Activated CD4-positive, alpha-beta T cell treated with anti-CD3 and anti-CD28 coated beads, Interleukin-2, amount 50 U/mL, for 1 hour (primary cell): ENCODE measurements at places on chromosomes 12 and 14.

DNA sequence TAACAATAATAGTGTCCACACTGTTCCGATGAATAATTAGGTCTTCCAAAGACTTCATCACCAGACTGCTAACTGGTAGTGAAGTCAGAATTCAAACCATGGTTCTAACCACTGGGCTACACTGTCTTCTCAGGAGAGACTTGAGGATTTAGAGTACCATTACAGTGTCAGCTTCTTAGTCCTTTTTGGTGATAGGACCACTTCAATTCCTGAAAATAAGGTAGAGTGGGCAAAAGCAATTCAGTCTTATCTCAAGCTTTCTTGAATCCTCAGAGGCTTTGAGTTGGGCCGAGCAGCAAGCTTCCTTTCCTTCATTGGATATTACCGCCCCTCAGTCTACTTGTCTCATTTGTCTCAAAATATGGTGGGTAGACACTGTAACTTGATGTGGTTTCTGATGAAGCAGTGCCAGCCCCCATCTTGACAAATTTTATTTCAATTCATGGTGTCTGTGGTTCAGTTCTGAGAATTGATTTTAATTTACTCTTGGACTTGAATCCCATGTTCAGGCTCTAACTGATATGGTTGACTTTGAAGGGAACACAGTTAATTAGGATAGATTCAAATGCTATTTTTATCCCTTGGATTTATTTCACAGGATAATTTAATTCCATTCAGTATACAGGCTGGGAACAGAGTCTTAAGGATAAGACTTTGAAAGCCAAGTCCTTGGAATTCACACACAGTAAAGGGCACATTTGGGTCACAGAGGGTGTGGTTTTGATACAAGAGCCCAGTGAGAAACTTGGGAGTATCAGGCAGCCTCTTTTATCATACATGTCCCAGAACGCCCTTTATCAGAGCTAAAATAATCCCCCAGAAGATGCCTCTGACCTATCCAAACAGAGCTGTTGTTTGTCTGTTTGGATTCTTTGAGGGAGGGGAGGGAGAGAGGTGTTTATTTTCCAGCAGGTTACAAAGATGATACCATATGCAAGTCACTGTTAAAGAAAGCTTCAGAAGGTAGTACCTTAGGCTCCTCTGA is 167.3 kb downstream of the PRKCH start:
- DNase-seq: no peak

GRCh38 chr12:51160814-51161459 is 12.0 kb downstream of the TFCP2 start:
- DNase-seq: no peak

- peak; percentile 68 for DNase-seq
Observed at GRCh38 chr12:120356567-120357030, 12.4 kb downstream of the MSI1 start.

DNA sequence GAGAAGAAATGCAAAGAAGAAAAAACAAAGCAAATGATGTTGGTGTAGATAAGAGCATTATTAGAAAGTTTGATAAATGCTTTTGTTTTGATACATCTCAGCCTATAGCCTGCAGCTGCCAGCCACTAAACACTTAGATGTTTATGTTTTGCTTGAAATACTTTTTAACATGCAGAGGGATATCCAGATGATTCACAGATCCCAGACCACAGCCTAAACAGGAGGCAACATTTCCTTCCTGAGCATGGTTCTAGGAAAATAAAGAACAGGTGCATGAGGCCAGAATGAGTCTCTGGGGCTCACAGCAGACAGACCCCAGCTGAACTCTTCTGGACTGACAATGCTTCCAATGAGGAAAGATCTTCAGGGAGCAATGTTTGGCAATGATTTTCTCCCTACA is 103.7 kb upstream of the EEA1 start:
- no peak for DNase-seq

DNA sequence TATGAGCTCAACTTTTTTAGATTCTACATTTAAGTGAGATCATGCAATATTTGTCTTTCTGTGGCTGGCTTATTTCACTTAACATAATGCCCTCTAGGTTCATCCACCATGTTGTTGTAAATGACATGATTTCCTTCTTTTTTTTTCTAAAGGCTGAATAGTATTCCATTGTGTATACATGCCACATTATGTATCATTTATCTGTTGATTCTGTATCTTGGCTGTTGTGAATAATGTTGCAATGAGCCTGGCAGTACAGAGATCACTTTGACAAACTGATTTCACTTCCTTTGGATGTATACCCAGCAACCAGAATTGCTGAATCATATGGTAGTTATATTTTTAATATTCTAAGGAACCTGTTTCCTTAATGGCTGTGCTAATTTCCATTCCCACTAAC is 19.1 kb downstream of the FBXW8 start:
- DNase-seq: no peak

DNA sequence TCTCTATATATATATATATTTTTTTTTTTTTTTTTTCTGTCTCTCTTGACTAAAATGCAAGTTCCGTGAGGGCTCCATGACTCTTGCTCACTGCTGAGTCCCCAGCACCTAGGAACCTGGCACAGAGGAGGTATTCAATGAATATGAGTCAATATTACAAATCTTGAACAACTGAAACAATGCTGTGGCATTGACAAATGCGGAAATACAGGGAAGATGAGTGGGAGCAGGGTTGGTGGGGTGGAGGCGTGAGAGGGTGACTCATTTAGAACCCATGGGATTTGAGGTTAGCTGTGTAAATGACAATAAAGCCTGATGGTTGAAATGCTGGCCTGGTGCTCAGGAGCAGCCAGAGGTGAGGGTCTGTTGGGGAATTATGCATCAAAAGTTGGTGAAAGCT is 121.7 kb upstream of the FUT8 start:
- DNase-seq: no peak

DNA sequence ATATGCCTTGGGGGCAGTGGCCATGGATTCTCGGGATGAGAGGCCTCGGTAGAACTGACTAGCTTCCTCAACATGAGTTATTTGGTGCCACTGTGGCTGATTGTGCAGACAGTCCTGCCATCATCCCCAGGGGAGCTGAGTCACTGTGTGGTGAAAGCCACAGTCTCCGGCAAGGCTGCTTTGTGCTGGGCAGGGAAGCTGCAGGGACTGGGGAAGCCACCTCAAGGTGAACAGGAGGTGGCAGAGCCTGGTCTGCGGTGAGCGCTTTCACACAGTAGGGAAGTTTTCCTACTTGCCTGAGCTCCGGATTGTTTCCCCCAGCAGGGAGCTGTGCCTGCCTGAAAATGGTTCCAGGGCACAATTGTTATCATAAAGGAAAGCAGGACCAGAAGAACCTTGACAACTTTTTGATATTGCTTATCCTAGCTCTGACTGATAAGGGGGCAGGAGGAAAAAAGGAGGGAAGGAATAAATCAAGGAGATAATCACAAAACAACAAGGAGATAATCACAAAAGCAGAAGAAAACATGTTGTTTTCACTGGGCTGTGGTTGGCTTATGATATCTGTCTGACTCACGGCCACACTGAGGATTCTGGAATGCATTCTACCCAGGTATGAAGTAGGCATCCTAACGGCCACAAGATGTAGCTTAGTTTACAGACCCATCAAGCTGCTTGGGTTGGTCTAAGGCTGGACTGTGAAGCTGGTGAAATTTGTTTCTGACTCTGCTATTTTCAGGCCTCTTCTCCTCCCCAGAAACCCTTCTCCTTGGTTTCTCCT is 32.2 kb upstream of the GNG2 start:
- DNase-seq: peak; percentile 54

- DNase-seq: no peak
Observed at GRCh38 chr12:52210925-52211650, 19.3 kb upstream of the KRT80 start.

- no peak for DNase-seq
Observed at GRCh38 chr12:101238800-101239329, 28.8 kb upstream of the SLC5A8 start.

DNA sequence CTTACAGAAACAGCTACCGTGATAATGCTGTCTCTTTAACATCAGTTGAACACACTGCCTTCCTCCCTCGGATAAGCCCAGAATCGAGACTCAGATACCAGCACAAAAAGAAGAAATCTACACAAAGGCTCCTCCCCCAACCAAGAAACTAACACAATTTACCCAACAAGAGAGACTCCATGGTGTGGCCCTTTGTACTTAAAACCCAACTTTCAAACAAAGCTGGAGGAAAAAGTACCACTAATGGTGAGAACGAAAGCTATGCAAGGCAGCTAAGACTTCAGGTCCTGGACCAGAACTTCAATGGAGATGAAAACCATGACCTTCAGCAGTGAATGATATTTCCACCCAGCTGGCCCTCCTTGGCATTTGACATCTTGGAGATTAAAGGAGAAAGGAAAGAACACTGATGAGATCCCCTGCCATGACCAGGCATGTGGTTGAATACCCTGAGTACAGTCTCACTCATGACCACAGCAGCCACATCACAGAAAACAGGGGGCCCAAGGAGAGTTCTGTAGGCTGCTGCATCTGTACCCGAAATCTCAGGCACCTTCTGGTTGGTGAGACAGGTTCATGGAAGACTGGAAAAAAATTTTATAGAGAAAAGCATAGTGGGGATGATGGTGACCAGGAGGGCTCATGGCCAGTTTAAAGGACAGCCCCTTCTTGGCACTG is 36.7 kb downstream of the RBM19 start:
- DNase-seq: no peak

DNA sequence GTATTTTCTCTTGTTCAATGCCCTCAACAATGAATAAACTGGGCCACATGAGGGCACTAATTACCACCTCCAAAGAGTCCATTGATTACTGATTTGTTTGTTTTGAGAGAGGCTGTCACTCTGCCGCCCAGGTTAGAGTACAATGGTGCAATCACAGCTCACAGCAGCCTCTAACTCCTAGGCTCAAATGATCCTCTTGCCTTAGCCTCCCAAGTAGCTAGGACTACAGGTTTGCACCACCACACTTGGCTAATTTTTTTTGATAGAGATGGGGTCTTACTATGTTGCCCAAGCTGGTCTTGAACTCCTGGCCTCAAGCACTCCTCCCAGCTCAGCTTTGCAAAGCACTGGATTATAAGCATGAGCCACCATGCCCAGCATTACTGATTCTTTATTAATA is 28.3 kb upstream of the SYCP3 start:
- DNase-seq: no peak
